Activated CD4-positive, alpha-beta memory T cell treated with anti-CD3 and anti-CD28 coated beads, Interleukin-2, amount 10 ng/mL, durations not matched to agents 7 days and 5 days (primary cell): ENCODE measurements at places on chromosomes 7 and 10.

GRCh38 chr7:122595885-122596284 lies 103.0 kb downstream of the RNF133 start:
- no peak overlapping the region for H3K4me3 ChIP-seq
- no peak for DNase-seq
- no peaks in the 10 kb centered on the region for H3K27me3 ChIP-seq

- no peak overlapping the region for H3K27ac ChIP-seq
- DNase-seq: no peak
- peaks cover 32% of the 10 kb centered on the region for H3K27me3 ChIP-seq
- H3K4me3 ChIP-seq: no peak overlapping the region
- peaks cover 4% of the 10 kb centered on the region for H3K4me1 ChIP-seq
These were observed 415.0 kb downstream of the SFMBT2 start for GRCh38 chr10:6995831-6996230.

DNA sequence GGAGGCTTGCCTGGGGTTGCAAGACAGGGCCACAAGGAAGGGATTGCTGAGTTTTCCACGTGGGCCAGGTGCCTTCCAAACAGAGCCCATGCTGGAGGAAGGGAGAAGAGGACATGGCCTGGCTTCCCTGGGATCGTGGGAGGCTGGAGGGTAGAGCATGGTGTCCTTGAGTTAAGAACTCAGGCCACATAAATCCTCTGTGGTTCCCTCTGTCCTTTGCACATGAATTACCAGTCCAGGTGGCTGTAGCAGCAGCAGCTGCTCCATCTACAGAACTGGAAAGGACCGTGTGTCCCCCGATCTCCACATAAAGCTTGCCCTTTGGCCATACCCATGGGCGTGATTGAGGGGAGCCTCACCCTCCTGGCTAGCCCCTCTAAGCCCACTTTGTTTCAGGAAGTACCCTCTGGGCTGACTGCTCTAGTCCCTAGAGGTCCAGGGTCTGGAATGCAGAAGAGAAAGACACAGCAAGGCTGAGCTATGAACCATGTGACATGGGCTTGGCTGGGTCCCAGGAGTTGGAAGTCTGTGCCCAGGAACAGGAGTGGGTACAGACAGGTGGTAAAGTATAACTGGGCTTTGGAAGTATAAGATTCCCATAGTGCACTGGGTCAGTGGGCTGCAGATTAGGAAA lies 84.9 kb downstream of the C10orf105 start:
- H3K4me1 ChIP-seq: peaks cover 7% of the 10 kb centered on the region
- no peak for DNase-seq
- H3K4me3 ChIP-seq: no peak overlapping the region
- H3K27ac ChIP-seq: no peak overlapping the region
- peaks cover 7% of the 10 kb centered on the region for H3K27me3 ChIP-seq

GRCh38 chr7:109545686-109546085 lies 976.0 kb downstream of the DNAJB9 start:
- H3K27ac ChIP-seq: no peak overlapping the region
- no peak for DNase-seq
- H3K4me3 ChIP-seq: no peak overlapping the region

GRCh38 chr7:102860351-102860811 lies 52.4 kb upstream of the LRRC17 start:
- peaks cover 11% of the 10 kb centered on the region for H3K27me3 ChIP-seq
- no peak overlapping the region for H3K4me3 ChIP-seq
- H3K36me3 ChIP-seq: no peaks in the 10 kb centered on the region
- DNase-seq: no peak

GRCh38 chr10:112989826-112990225 lies 39.8 kb downstream of the TCF7L2 start:
- H3K27me3 ChIP-seq: peaks cover 48% of the 10 kb centered on the region
- no peak overlapping the region for H3K27ac ChIP-seq
- H3K4me3 ChIP-seq: no peak overlapping the region
- DNase-seq: no peak
- no peaks in the 10 kb centered on the region for H3K4me1 ChIP-seq
- no peaks in the 10 kb centered on the region for H3K36me3 ChIP-seq

GRCh38 chr7:42233695-42234331 lies 3.2 kb downstream of the GLI3 start:
- no peak overlapping the region for H3K27ac ChIP-seq
- H3K4me3 ChIP-seq: no peak overlapping the region
- DNase-seq: no peak

DNA sequence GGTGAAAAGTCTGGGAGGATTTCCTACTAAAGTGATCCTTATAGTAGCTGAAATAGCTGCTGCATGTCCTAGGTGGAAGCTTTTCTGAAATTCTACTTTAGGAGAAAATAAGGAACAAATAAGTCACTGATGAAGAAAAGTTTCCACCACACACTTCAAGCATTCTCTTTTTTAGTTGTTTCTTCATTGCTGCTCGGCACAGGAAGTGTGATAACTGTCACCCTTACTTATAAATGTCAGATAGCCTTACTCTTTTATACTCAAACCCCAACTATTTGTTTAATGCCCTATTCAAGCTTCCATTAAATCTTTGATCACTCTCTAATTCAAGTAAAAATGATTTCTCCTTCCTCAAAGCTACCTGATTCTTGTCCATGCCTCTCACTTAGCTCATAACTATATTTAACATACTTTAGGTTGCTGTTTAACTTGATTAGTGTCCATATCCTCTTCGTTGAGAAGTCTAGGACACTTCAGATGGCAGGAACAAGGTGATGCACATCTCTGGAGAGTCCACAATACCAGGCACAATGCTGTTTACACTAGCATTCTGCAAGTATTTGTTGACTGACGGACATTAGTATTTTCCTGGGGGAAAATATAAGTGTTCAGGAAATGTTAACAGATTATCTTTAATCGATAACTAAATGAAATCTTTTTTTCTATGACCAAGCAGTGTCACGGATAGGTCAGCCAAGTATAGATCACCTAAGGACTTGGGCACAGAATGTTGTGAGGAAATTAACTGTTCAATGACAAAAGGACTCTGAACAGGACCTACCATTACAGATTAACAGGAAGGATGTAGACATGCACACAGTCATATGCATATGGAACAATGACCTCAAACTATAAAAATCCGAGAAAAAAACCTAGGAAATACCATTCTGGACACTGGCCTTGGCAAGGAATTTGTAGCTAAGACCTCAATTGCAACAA lies 67.4 kb downstream of the ZNF438 start:
- peaks cover 11% of the 10 kb centered on the region for H3K4me1 ChIP-seq
- no peak overlapping the region for H3K27ac ChIP-seq
- H3K4me3 ChIP-seq: no peak overlapping the region
- no peak for DNase-seq
